ENCODE measurements at places on chromosomes 4 and X.

GRCh38 chrX:47941423-47941822, 62.4 kb downstream of the ZNF182 start:
- no peak for DNase-seq

DNA sequence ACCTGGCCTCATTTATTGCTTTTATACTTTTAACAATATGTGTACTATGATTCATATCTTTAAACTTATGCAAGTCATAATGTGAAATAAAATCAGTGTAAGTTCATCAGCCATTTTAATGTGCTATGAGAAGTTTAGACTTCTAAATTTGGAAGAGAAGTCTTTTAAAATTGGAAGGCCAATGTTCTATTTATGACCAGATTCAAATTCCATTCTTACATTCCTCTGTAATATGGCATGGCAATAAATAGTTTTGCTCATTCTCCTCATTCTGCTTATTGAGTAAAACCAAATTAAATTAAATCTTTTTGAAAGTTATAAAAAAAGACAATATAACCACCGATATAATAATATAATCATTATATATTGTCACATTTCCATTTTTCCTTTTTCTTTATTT, 126.2 kb downstream of the SORBS2 start:
- no peak for DNase-seq

DNA sequence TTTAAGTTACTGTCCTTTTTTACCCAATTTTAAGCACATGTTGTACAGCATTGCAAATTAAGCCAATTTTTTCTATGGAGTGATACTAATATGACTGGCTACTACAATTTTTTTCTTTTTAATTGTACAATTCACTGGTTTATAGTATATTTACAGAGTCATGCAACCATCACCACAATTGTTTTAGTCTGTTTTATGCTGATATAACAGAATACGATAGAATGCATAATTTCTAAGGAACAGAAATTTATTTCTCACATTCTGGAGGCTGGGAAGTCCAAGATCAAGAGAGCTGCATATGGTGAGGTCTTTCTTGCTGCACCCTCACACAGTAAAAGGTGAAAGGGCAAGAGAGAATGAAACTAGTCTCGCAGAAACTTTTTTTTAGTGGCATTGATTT, 125.3 kb downstream of the GLUD2 start:
- DNase-seq, result no peak

GRCh38 chr4:151304755-151305154, 20.6 kb downstream of the SH3D19 start:
- no peak for DNase-seq

DNA sequence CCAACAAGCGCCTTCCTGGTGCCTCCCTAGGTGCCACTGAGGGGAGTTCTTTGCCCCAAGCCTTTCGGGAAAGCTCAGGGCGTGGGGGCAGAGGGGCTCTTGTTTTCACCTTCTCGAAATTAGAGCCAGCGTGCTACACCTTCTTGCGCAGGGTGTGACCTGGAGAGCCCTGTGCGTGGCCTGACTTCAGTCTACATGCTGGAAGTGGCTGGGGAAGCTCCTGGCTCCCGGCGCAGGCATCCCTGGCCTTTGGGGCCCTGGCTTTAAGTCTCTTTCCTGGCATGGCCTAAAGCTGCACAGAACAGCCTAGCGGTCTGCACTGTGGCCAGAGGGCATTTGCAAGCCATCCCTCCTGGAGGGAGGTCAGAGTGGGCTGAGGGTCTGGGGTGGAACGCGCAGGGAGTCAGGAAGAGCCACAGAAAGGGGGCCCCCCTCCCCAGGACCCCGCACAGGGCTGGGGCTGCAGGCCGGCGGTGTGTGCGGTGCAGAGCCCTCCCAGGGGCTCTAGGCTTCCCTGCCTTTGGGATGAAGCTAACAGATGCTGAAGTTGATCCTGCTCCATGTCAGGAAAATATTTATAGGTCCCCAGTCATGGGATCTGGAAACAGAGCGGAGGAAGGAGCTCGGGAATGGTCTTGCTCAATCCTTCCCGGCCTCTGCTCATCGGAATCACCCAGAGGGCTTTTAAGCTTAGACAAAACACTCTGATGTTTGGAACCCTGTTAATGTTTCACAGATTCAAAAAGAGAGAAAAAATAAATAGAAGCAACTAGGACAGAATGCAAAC, 781 bp upstream of the SPON2 start:
- no peak for DNase-seq

- no peak for DNase-seq
Observed at GRCh38 chrX:121864561-121864960, 817.2 kb downstream of the GLUD2 start.

All from activated gamma-delta T cell treated with Interleukin-2 at 50 U/mL for 16 hours (primary cell).